ENCODE measurements at places on chromosomes 1 and 21.

DNA sequence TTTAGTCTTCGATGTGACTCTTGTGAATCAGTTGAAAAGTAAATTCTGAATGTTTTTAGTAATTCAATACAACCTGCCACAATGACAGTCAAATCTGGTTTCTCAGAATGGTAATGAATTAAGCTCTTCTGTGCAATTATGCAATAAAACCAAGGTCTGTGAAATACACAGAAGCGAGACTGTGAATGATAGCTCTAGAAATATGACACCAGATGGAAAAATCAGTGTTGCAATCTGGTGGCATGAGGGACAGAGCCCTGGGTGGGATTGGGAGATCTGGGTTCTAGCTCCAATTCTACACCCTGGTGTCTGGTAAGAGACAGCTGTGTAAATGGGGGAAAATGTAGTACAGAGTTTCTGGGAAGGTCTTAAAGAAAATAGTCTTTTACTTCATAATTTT lies 586.4 kb upstream of the ZRANB2 start:
- DNase-seq = no peak

GRCh38 chr1:22233222-22233621 lies 90.3 kb upstream of the WNT4 start:
- no peak for DNase-seq

- DNase-seq = no peak
These were observed 503.2 kb downstream of the DPYD start for GRCh38 chr1:97417661-97418060.

- DNase-seq = no peak
These were observed 34.4 kb downstream of the ADGRL2 start for GRCh38 chr1:81834921-81835698.

DNA sequence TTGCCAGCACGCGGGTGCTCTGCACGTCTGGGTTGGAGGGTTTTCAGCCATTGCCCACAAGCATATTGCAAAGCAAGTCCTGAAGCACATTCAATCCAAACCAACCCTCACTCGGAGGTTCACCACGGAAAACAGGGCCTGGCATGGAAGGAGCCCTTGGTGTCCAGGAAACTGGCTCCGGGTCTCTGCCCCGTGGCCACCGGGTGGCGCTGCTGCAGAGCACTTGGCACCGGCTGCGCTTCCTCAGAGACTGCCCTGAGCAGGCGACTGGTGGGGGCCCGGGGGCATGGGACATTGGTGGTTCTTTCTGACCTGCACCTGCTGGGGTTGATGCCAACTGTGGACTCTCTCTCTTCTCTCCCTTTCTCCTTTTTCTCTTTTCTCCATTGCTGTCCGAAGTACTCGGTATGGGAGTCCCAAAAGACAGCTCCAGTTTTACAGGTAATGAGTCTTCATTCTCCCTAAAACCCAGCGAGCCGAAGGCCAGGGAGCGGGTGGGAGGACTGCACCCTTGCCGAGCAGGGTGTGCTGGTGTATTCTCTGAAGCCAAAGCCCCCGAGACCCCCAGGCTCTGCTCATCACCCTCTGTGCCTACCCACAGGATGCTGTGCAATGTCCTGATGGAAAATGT lies 4.1 kb upstream of the KCNAB2 start:
- DNase-seq = no peak

DNA sequence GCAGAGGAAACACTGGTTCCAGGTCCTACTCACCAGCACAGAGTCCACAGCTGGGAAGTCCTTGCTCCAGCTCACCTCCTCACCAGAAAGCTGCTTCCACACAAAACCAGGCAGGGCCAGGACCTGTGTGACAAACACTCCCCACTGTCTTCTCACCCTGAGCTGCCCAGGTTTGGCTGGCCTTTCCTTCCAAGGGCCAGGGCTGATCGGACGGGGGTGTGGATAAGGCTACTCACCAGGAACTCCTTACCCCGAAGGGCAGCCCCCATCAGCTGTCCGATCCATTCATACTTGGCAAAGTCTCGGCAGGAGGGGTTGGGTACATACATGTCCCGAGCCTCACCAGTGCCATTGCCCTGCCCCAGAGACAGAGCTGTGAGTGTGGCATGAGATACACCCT lies 5.4 kb downstream of the HECTD3 start:
- no peak for DNase-seq

- DNase-seq = no peak
These were observed 45.3 kb downstream of the TTC3 start for GRCh38 chr21:37118187-37118826.

DNA sequence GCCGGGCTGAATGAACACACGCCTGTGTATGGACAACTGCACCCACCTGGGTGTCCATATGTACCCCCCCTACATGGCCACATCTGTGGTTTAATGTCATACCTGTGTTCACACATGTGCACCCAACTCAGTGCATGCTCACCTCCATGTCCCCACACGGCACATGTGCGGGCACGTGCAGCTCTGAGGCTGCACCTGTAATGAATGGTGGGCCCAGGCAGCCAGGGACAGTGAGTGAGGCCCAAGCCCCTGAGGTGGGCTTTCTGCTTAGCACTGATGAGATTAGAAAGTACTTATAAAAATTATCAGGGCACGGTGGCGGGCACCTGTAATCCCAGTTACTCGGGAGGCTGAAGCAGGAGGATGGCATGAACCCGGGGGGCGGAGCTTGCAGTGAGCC lies 42.5 kb upstream of the CSF3R start:
- no peak for DNase-seq

GRCh38 chr1:24754229-24754628 lies 9.0 kb downstream of the CLIC4 start:
- no peak for DNase-seq

- no peak for DNase-seq
These were observed 4.5 kb downstream of the ZBED6 start for GRCh38 chr1:203799971-203800370.

DNA sequence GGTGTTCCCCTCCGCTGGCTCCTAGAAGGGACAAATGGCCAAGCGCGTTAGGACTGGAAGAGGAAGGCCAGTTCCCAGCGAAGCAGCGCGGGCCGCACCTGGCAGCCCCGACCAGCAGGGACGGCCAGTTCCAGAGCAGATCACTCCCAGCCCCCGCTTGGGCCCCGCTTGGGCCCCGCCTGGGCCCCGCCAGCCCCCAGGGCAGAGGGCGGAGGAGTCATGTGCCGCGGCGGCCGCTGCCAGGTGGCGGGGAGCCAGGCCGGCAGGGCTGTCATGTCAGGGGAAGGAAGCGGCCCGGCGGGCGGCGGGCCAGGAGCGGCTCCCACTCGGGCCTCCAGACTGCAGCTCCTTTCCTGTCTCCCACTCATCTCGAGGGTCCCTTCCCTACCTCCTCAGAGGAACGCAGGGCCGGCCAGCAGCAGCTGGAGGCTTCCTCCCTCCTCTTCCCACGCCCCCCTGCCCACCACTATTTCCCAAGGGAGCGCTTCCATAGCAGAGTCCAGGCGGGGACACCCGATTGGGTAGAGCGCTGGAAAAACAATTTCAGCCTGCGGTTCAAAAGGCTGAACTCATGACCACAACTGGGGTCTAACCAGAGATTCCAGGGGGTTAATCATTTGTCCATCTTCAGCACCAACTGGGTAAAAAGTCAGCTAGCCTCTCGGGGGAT lies 16.5 kb downstream of the ZNF697 start:
- DNase-seq = peak; percentile 80

- no peak for DNase-seq
These were observed 14.8 kb downstream of the MT1HL1 start for GRCh38 chr1:236989290-236990051.

- no peak for DNase-seq
These were observed 5.5 kb downstream of the PKP1 start for GRCh38 chr1:201288765-201289164.

- no peak for DNase-seq
These were observed 60.2 kb downstream of the POU2F1 start for GRCh38 chr1:167280912-167281311.

GRCh38 chr1:190852611-190853010 lies 374.9 kb upstream of the BRINP3 start:
- no peak for DNase-seq

- peak; percentile 77 for DNase-seq
These were observed 45.5 kb downstream of the SNRPE start for GRCh38 chr1:203906932-203907331.

- DNase-seq = no peak
These were observed 308.1 kb downstream of the GPATCH2 start for GRCh38 chr1:217322834-217323233.

GRCh38 chr1:1376551-1377226 lies 1.7 kb upstream of the AURKAIP1 start:
- DNase-seq = no peak

- DNase-seq = no peak
These were observed 31.8 kb downstream of the DNTTIP2 start for GRCh38 chr1:93846992-93847810.

DNA sequence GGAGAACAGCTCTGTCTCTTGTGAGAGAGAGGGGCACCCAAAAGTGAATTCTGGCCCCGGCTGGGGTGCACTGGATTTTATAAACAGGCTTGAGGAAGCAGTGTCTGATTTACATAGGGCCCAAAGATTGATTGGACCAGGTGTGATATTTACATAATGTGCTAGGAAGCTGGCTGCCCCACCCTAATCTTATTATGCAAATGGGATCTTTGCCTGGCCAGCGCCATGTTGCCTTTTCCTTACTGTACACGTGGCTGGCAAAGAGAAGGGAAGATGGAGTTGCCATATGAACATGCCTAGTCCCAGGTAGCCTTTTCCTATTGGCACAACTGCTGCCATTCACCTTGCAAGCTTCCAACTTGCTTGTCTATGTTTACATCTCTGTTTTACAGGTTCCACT lies 29.0 kb upstream of the CFHR4 start:
- DNase-seq = no peak

DNA sequence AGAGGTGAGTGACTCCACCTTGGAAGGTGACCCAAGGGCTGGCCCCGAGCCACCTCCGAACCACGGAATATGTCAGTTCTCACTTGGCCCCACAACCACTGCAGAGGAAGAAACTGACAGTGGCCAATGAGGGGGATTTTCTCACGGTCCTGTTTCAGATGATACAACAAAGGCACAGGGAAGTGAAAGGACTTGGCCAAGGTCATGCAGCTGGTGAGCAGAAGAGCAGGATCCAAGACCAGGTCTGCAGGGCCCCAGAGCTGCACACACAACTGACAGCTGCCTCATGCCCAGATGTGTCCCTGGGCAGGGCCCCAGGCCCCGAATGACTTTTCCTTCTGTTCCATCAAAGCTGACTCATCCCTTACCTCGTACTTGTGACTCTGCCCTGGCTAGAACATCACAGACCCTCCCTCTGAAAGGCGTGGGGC lies 25.8 kb upstream of the EVA1B start:
- DNase-seq = no peak

DNA sequence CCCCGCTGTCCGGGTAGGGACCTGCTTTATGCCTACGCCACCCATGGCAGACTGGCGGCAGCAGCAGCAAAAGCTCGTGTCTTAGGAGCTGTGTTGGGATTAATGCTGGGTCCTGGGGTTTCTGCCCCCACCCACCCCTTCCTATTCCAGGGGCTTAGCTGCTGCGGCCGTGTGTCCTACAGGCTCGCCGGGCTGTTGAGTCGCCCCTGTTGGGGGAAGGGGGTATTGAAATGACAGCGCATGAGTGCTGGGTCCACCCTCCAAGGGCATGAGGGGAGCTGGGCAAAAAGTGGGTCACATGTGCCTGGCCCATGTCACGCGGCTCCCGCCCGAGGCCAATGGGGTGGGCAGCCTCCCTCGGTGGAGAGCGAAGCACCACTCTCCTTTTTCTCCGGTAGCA lies 118.3 kb upstream of the COL6A1 start:
- no peak for DNase-seq

DNA sequence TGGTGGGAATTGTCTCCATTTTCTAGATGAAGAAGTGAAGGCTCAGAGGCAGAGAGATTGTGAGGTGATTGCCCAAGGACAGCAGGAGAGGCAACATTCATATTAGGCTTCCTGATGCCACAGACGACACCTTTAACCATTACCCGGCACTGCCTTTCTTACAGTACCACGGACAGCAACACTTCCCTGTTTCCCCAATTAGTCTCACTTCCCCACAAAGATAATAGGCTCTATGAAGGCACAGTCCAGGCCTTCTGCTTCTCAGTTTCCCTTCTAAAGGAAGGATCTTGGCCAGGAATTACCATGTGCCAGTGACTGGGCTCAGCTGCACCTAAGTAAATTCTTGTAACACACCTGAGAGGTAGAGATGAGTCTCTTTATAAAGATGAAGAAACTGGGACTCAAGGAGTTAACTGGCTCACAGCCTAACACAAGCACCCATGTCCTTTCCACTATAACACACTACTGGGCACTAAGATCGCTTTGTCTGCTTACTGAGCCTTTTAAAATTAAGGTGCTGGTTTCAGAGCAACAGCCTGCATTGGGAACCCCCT lies 9.6 kb downstream of the IGSF9 start:
- no peak for DNase-seq

DNA sequence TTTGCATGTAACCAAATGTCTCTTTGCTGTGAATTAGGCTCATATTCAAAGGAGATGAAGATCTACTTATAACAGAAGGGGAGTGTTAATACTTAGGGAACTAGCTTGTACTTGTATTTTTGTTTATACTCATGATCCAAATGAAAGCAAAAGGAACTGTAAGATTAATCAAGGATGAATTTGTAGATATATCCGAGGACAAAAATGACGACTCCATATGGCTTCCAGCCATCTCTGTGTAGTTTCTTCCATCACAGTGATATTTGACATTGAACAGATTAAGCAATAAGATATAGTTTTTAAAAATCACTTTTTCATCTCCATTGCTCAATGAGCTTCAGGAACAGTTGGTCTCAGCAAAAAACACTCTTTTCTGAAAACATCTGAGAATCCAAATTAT lies 257.4 kb upstream of the CAMK1G start:
- DNase-seq = no peak

- no peak for DNase-seq
These were observed 801.3 kb upstream of the ADGRL4 start for GRCh38 chr1:79807816-79808215.

DNA sequence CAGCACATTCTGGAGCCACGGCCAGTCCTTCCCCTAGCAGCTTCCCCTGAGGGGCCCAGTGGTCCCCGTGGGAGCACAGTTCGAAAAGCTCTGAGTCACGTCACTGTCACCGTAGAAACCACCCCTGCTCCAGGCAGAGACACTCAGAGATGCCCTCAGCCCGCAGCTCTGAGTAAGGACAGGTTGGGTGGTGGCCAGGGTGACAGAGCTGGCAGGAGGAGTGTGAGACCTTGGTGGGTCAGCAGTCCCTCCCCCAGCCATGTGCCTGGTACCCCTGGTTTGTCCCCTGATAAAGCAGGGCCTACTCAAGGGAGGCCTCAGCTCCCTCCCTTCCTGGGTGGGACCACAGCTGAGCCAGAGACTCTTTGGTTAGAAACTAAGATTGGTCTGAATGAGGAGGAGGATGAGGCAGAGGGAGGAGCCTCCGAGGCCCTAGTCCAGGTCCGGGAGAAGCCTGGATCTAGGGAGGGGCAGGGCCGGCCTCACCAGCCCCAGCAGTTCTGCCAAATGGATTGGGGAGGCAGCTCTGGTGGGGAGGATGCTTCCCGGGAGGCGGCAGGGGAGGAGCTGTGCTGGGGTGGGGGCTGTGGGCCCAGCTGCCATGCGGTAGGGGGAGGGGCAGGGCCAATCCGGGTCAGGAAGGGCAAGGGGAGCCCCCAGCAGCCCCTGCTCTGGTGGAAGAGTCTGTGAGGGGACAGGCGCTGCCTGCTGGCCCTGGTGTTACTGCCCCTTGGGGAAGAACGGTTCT lies 55.2 kb downstream of the SLC9A1 start:
- DNase-seq = no peak

Measured in kidney epithelial cell (primary cell).